ENCODE measurements at places on chromosomes 2 and 18. TPM values are rescaled to one million over a fixed set of nuclear protein-coding genes. Genes with fewer than 3 reads are reported as not detected.

C2orf81 gene
- total RNA-seq, result 3.2 TPM

TRAPPC12 gene
- 98.2 TPM for total RNA-seq

C2orf72 gene
- total RNA-seq, result 1.8 TPM

ZC3H8 gene
- total RNA-seq, result 10.4 TPM

FRZB gene
- total RNA-seq, result 52.1 TPM

CDC42EP3 gene
- total RNA-seq, result 22.4 TPM

TXNDC2 gene
- not detected for total RNA-seq

TIA1 gene
- 191 TPM for total RNA-seq

DNA sequence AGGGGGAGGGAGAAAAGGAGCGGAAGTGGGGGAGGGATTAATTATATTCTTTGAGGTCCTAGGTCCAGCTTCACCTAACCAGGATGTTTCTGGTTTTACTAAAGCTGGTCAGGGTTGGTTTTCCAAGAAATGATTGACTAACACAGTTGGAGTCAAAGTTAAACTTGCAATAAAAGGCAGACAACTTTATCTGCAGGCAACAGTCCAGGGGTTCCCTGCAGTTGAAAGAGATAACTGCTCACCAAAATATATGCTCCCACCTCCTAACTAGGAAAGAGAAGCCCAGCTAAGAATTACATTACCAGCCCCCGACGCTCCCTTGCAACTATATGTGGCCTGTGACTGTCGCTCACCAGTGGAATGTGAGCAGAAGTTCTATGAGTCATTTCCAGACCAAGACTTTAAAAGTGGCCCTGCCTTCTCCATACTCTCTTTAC, 140.0 kb upstream of the PKDCC start:
- DNase-seq, result no peak

DNA sequence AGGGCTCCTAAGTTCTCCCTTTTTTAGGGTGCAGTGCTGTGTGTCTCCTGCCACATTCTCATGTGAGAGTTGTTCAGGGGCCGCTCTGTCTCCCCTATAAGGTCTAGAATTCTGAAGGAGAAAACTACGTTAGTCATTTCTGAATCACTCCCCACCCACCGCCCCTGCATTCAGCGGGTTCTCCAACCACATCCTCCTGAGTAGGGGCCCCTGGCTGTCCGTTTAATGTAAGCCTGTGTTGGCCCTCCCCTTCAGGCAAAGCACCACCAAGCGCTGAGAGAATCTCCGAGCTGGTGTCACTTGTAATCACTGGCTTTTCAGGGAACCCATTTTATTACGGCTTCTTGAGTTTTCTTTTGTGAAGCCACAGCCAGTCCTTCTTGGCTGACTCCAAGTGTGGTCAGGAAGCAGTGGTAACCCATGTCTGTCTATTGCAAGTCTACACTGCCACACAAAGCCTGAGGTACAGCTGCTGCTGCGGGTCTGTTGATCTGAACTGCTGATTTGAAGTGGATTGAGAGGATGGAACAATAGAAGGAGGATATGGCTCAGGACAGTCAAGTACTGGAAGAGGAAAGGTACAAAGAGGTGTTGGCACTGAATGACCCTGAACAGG, 16.9 kb downstream of the LCT start:
- DNase-seq, result no peak

DNA sequence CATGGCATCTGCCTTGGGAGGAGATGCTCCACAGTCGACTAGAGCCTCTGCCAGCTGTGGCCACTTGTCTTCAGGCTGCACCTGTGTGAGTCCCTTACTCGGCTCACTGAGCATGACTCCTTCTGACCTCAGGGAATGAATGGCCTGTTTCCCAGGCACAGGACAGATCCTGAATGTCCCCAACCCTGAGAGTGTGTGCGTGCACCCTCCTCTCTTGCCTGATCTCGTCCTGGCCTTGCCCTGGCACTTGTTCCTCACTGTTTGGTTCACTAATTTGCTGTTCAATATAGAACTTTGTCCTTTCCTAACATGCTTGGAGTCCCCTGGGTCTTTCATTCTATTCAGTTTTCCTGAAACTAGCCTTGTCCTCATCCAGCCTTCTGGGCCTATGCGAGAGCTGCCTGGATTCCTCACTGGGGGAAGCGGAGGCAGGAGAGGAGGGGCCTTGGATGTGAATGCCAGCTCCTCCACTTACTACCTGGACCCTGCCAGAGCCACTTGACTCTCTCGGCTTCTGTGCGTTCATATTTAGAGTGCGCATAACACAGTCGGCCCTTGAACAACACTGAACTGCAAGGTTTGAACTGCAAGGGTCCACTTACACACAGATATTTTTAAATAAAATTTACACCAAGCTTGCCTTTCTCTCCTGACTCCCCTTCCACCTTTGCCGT, 184.8 kb downstream of the ACKR3 start:
- DNase-seq, result no peak

- DNase-seq, result peak; percentile 85
These were observed 359.2 kb downstream of the GALR1 start for GRCh38 chr18:77608807-77609206.

- no peak for DNase-seq
These were observed 654.5 kb upstream of the CDH2 start for GRCh38 chr18:28831476-28831875.

Measured in endodermal cell (in vitro differentiated cells).